ENCODE measurements at places on chromosomes 16 and 17.

- no peak for DNase-seq
These were observed 5.3 kb upstream of the RPRML start for GRCh38 chr17:46984341-46984740.

- DNase-seq = no peak
These were observed 117.2 kb downstream of the CYLD start for GRCh38 chr16:50858877-50859627.

DNA sequence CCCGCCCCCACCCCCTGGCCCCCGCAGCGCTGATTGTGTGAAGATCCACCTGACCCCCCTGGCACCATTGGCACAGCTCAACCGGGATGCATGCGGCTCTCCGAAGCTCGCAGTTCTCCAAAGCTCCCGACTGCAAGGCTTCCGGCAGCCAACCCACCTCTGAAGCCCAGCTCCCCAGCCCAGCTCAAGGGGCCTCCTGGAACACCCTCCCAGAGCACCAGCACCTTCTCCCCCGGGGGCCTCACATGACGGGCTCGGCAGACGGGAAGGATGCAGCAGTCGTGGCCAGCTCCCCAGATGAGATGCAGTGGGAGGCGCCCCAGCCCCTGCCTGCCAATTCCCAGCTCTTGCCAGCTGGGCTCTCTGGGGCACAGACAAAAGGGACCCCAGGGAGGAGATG, 215.3 kb downstream of the ZNF423 start:
- no peak for DNase-seq

DNA sequence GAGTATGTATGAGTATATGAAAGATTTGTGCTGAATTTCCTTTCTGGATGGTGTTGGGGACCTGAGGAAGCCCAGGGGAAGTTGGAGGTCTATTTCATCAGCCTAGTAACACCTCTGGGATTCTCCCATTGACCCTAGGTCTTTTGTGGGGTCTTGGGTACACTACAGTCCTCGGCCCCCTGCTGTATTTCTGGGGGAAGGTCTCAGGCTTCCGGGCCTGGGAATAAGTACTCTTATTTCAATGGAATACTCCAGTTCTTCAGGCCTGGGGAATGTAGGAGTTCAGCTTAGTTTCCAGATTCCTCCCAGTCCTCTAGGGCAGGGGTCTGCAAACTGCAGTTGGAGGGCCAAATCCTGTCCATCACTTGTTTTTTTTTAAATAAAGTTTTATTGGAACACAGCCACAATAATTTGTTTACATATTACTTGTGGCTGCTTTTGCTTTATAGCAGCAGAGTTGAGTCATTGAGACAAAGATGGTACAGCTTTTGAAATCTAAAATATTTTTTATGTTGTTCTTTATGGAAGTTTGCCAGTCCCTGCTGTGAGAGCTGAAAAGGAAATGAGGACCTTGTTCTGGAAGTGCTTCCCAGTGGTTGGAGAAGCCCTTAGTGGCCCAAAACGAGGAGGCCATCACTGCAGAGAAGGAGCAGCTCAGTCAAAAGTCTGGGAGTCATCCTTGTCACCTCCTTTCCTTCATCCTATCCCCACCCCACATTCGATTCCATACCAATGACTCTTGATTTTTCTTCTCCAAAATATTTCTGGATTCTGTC, 142.5 kb upstream of the HS3ST2 start:
- no peak for DNase-seq

DNA sequence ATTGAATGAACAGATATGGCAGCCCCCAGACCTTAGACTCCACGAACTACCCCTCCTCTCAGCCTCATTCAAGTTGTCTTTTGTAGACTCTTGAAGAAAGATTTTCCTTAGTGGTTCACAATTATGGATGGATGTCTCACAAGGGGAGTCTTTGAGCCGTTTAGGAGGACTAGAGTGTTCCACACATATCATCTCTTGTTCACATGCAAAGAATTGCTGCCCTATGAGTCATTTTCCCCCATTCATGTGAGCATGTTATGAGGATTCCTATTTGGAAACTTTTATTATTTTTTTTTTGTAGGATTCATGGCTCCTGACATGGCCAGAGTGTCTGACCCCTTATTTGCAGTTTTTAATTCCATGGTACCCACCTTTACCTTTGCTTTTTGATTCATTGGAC, 237.1 kb downstream of the SHISA9 start:
- DNase-seq = no peak

DNA sequence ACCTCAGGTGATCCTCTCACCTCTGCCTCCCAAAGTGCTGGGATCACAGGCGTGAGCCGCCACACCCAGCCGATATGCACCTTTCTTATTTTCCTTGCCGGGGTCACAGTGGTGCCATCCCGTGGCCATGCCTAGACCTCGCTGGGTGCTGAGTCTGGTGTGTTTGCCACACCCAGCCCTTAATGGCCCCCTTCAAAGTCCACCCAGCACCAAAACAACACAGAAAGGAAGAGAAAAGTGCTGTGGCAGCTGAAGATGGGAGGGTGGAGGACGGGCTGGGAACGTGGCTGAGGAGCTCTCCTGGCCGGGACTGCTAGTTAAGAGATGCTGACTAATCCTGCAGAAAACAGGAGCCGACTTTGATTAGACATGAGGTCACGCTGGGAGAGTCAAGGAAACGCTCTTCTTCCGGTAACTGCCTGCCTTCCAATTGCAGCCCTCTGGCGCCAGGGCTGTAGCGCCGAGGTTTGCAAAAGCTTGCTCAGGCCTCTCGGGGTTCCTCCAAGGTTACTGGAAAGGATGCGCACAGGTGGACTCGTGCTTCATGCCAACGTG, 10.9 kb downstream of the SLC43A2 start:
- no peak for DNase-seq

GRCh38 chr16:23406546-23407240, 46.3 kb downstream of the COG7 start:
- DNase-seq = no peak

DNA sequence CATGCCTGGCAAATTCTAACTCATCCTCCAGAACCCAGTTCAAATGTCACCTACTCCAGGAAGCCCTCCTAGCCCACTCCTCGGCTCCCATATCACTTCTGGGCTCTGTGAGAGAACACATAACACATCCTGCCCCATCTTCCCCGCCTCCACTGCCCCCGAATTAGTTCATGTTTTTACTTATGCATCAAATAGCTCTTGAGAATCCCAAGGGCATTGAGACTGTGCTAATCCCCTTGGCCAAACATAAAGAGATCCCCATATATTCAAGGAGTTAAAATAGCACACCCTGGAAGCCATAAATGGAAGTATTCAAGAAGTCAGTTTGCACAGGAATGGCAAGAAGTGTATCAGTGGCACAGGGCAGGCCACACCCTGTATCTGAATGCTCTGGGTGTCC, 2.0 kb upstream of the CREBBP start:
- no peak for DNase-seq

DNA sequence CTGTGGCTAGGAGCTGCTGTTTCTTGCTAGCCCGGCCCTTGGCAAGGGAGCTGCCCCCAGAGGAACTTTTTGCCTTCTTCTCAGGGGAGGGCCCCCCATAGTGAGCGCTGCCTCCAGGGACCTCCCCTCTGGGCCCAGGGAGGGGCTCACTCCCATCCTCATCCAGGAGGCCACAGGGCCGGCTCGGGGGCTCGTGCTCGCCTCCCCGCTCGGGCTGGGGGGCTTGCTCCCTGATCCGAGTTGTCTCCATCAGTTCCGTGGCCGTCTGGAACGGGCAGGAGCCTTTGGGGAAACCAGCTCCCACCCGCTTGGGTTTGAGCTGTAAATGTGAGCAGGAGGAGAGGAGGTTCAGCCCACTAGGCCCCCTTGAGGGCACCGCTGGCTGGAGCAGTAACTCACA, 4.1 kb upstream of the SMIM5 start:
- DNase-seq = no peak

DNA sequence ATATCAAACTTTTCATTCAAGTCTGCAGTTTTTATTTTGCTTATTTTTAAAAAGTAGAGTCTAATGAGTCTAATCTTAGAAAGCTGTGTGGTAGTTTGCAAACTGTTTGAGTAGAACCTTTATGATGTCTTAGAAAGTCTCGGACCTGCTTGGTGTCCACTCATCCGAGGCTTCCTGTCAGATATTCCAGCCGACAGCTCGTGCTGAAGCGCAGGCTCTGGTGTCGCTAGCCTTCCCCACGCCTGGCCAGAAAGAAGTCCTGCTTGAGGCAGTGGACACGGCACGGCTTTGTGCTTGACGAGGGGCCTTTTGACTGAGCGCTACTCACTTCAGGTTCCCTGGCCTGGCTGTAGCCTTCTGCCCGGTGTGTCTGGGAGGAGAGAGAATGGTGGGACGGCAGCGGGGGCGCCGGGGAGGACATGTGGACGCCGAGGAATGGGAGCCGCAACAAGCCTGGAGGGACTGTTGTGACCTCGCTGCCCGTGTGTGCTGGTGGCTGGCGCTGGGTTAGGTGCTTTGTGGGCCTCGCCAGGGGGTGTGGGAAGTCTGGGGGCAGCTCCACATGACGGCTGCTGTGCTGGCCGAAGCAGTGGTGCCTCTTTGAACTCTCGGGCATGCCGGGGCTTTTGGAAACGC, 33.5 kb downstream of the BANP start:
- DNase-seq = no peak
